ENCODE measurements at places on chromosomes 13 and 19.

DNA sequence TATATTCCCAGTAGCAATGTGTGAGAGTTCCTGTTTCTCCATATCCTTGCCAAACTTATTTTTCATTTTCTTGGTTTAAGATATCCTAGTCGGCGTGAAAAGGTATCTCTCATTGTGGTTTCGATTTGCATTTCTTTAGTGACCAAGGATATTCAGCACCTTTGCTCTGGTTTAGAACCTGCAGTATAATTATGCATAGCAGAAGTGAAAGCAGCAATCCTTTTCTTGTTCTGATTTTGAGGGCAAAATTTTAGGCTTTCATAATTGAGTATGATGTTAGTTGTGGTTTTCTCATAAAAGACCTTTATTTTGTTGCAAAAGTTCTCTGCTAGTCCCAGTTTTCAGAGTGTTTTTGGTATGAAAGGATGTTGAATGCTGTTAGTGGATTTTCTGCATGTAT, 491.0 kb downstream of the FGF9 start:
- no peak for DNase-seq

- DNase-seq = peak; percentile 11
Observed at GRCh38 chr19:3613818-3614661, 7.4 kb upstream of the TBXA2R start.

DNA sequence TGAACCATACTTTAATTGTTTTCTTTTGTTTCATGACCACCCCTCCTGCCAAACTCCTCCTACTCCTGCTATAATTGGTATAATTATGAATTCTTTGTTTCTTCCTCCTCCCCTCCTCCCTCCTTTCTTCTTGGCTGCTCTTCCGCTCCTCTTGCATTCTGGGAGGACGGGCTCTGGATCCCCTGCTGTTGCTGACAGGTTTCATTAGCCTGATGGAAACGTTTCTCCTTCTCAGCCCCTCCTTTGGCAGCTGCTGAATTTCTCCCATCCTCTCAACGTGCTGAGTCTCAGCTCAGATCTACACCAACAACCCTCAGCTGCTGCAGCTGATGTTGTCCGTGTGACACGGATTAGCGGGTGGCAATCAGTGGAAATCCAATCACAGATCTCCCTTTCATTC, 97.1 kb upstream of the UBAC2 start:
- no peak for DNase-seq

DNA sequence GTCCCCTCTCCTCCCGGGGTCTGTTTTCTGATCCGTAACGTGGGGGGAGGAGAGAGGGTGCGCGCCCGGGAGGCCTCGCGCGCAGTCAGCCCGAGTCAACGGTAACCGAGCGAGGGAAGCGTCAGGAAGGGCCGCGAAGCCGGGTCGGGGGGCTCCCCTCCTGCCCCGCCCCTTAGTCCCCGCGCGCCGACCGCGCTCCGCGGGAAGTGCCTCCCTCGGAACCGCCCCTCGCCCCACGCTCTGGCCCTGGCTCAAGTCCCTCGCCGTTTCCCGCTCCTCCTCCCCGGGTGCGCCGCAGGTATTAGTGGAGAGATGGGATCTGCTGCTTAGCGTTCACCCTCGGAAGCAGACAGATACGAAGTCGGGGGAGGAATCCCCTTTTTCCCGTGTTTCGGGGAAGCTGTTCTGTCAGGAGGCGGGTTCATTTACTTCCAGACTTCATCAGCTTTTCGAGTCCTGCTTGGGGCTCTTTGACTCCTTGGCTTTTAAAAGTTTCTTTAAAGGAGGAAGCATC, 770 bp downstream of the HNRNPM start:
- DNase-seq = peak; percentile 85

DNA sequence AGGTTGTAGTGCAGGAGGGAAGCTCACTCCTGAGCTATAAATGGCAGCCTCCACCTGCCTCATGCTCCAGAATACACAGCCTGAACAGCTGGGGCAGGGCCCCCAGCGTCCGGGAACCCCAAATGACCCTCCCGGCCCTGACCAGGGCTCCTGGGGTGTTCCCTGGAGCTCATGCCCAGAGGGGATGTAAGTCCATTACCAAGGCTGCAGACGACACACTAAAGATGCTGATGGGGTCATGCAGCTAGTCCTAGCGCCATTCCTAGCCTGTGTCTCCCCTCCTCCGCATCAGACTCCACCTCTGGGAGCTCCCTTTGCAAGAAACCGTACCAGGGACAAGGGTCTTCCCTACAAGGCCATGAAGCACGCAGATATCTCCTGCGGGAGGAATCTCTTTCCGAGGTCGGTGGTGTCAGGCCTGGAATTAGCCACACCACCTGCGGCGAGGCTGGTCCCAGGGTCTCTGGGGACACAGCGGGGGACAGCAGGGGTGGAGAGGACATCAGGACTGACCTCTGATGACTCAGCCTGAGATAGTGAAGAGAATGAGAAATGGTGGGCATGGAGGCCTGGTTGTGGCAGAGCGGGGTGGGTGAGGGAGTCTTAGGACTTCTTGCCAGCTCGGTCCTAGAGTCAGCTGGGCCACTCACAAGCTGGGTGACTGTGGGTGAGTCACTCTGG, 11.9 kb upstream of the TPM4 start:
- DNase-seq = no peak

DNA sequence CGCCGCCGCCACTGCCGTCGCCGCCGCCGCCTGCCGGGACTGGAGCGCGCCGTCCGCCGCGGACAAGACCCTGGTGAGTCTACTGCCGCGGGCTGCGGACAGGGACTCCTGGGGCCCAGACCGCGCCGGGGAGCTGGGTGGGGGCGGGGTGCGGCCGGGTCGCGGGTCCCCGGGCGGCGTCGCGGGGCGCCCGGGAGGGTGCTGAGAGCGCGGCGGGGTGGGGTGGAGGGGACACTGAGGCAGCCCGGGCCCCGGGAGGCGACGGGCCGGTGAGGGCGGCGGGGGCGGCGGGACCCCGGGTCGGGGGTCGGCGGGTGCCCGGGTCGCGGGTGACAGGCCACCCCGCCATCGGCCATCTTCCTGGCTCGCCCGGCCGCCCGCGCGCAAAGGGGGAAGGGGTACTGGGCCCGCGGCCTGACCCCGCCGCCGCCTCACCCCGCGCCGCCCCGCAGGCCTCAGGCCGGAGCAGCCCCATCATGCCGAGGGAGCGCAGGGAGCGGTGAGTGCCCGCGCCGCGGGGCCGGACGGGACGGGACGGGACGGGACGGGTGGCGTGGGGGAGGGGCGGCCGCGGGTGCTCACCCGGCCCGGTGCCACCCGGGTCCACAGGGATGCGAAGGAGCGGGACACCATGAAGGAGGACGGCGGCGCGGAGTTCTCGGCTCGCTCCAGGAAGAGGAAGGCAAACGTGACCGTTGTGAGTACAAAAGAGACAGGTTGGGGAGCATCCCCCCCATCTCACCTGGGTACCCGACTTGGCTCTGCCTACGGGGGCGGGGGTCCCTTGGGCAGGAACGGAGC, 489 bp downstream of the CCNE1 start:
- DNase-seq = peak; percentile 66

- no peak for DNase-seq
Observed at GRCh38 chr13:76836311-76836710, 49.9 kb downstream of the KCTD12 start.

DNA sequence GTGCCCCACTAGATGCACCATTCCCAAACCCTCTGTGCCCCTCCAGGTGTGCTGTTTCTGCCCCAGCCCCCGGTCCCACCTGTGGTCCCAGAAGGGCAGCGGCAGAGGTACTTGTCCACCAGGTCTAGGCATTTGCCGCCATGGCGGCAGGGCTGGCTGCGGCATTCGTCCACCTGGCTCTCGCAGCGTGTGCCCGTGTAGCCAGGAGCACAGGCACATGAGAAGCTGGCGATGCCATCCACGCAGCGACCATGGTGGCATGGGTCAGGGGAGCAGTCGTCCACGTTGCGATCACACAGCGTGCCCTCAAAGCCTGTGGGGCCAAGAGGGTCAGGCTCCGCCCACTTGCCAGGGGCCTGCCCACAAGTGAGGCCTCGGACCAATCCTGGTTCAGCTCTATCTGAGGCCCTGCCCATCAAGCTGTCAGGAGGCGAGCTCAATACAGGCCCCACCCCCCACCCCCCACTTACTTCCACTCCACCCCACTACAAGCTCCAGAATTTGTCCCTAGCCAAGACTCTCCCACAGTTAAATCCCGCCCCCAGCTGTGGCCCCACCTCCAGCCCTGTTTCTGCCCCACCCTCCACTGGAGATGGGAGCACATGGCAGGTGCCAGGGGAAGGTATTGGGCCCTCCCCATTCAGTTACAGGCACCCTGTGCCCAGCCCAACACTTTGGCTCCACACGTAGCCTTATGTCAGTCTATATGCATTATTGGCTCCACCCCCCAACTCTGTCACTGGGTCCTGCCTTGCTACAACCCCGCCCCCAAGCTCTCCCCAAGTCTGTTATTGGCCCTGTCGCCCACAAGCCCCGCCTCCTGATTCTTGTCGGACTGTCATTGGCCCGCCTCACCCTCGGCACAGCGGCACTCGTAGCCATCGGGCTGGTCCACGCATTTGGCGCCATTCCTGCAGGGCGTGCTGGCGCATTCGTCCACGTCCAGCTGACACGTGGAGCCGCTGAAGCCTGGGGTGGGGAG, 13.5 kb downstream of the NOTCH3 start:
- peak; percentile 65 for DNase-seq

- DNase-seq = no peak
Observed at GRCh38 chr13:47903836-47904235, 97.2 kb downstream of the SUCLA2 start.
